Transverse colon (tissue), 4 donors: ENCODE measurements at places on chromosomes 1 and 21. TPM values are rescaled to one million over a fixed set of nuclear protein-coding genes. Genes with fewer than 3 reads are reported as not detected.
A peak's percentile ranks its signal among the peaks of the same experiment; 100 is the strongest.

Gene SFN
- 175 TPM for total RNA-seq

Gene CRNN
- not detected for total RNA-seq

Gene TNFSF18
- total RNA-seq: not detected

Gene B3GALT2
- total RNA-seq: 0.64 TPM

GRCh38 chr21:36877741-36878140 lies 88.7 kb downstream of the HLCS start:
- H3K27me3 ChIP-seq: no peaks in the 10 kb centered on the region
- H3K36me3 ChIP-seq: no peaks in the 10 kb centered on the region
- H3K4me3 ChIP-seq: no peak overlapping the region
- DNase-seq: no peak

- no peak for DNase-seq
- no peaks in the 10 kb centered on the region for H3K27me3 ChIP-seq
- no peaks in the 10 kb centered on the region for H3K4me1 ChIP-seq
- no peaks in the 10 kb centered on the region for H3K36me3 ChIP-seq
- no peak overlapping the region for H3K27ac ChIP-seq
These were observed 273.0 kb upstream of the DAB1 start for GRCh38 chr1:57696904-57697303.

DNA sequence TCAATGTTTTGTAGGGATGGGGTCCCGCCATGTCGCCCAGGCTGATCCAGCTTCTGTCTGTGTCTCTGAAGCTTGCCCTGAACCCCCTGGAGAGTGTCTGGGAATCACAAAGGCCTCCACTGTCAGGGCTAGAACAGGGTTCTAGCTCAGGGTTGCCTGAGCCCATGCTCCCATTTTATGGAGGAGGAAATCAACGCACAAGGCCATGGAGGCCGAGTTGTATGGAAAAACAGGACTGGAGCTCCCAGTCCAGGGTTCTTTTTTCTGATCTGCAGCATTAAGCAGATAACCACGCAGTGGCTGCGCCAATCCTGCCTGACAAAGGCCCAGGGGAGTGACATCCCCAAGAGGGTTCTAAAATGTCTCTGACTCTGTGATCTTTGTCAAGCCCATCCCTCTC lies 67.6 kb upstream of the NBPF3 start:
- H3K27ac ChIP-seq: no peak overlapping the region
- H3K36me3 ChIP-seq: no peaks in the 10 kb centered on the region
- no peaks in the 10 kb centered on the region for H3K27me3 ChIP-seq
- H3K4me3 ChIP-seq: no peak overlapping the region

DNA sequence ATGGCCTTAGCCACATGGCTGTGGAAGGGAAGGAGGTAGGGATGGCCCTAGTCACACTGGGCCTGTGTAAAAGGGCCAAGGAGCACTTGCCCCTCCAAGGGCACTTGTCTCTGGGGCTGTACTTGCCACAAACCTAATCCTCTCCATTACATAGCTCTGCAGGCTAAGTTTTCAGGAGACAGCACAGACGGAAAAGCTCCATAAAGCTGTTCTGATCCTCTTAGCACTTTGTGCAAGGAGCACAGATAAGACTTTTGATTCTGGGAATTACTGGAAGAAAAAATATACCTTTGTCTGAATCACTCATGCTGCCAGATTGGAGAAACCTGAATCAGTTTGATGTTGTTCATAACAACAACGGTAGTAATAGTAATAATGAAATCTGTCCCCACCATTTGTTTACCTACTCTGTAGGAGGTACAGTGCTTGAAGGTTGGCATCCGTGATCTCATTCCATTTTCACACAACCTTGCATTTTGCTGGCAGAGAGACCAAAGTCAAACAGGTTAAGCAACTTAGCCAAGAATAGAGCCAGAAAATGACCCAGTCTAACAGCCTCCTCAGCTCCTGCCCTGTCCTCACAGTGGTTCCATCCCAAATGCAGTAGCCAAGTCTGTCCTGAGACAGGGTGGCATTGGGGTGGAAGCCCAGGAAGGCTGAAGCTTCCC lies 207.1 kb downstream of the ROR1 start:
- H3K27ac ChIP-seq: no peak overlapping the region
- H3K4me3 ChIP-seq: no peak overlapping the region
- no peaks in the 10 kb centered on the region for H3K27me3 ChIP-seq
- H3K36me3 ChIP-seq: no peaks in the 10 kb centered on the region

DNA sequence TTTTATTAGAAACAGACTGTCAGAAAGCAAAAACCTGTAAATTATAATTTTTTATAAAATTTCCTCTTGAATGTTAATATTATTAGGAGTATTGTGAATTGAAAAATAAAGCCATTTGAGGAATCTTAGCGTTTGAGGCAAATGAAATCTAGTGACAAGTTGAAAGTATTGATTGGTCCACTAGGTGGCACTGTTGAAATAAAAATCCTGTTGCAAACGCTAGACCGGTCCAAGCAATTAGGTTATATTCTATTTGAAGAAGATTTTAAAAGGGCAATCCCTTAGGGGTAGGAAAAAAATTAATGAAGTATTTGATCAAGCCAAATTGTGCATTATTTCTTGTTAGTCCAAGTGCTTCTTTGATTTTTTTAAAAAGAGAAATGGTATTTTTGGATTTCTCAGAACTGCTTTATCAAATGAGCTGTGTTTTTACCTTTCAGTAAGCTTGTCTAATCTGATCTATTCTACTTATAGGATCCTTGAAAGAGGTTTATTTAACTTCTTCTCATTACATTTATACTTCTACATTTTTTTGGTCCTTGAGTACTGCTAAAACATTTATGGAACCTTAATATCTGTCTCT lies 57.7 kb downstream of the ATG4C start:
- H3K27ac ChIP-seq: no peak overlapping the region
- no peak for DNase-seq
- no peak overlapping the region for H3K4me3 ChIP-seq
- H3K36me3 ChIP-seq: no peaks in the 10 kb centered on the region
- H3K27me3 ChIP-seq: no peaks in the 10 kb centered on the region

DNA sequence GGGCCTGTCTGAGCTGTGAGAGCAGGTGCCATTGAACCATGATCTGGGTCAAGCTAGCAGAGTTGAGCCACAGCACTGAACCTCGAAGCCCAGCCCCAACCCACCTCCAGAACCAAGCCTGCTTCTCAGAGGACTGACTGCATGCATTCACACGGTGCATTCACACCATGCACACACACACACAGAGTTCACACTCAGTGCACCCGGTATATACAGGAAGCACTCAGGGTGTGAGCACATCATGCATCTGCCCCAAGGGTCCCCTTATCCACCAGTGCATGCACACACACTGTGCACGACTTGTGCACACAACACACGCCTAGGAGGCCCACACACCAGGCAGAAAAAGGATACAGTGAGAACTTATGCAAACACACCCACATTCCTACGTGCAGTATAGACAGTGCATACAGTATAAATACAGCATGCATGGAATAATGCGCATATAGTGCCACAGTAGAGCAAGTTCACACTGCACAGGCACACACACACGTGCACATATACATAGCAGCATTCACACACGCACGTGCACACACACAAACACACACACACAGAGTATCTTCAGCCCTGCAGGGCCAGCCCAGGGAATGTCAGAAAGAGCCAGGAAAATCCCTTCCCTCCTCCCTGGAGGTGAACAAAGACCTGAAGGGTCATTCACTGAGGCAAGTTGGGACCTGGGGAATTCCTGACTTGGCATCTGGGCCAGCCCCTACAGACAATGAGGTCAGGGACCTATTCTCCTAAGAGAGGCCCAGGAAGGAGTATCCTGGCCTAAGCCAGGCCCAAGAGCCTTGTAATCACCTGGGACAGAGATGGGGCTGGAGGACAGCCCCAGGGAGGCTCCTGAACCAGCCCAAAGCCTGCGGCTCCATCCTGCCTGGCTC lies 42.1 kb downstream of the CAMK2N1 start:
- no peak overlapping the region for H3K27ac ChIP-seq
- H3K36me3 ChIP-seq: no peaks in the 10 kb centered on the region
- DNase-seq: no peak
- H3K4me3 ChIP-seq: no peak overlapping the region
- no peaks in the 10 kb centered on the region for H3K4me1 ChIP-seq
- peaks cover 5% of the 10 kb centered on the region for H3K27me3 ChIP-seq

DNA sequence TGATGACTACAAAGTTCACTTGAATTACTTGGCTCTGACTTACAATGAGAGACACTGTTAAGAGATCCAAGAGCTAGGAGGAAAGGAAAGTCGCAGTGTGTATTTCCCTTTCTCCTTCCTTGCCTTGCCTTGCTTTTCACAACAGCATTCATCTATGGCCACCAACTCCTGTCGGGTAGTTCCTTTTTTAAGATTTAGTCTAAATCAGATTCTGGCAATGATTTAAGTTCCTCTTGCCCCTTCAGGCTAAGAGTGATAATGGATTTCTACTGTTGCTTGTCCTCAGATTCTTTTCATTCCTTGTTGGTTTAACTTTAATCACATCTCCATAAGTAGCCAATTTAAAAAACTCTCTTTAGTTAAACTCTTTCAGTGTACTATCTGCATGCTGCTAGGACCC lies 91.9 kb downstream of the GTF2B start:
- no peaks in the 10 kb centered on the region for H3K4me1 ChIP-seq
- peaks cover 14% of the 10 kb centered on the region for H3K36me3 ChIP-seq
- H3K27ac ChIP-seq: no peak overlapping the region
- H3K27me3 ChIP-seq: no peaks in the 10 kb centered on the region
- DNase-seq: no peak

DNA sequence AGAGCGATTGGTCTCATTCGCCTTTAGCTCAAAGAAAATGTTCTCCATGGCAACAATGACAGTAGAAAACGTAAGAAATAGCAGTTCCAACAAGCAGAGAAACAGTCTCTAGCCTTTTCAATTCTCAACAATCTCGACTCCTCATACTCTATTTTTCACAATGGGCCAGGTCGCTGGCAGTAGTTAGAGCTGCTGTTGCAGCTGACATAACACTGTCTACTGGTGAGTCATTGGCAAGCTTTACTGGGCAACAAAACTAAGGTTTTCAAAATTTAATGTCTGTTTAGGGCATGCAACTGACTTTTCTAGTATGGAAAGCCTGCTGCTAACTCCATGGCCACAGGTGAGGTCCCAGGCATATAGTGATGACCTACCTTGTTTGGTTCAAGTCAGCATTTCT lies 221.1 kb upstream of the KAZN start:
- H3K4me3 ChIP-seq: no peak overlapping the region
- H3K36me3 ChIP-seq: no peaks in the 10 kb centered on the region
- H3K27ac ChIP-seq: no peak overlapping the region
- H3K27me3 ChIP-seq: no peaks in the 10 kb centered on the region
- H3K4me1 ChIP-seq: peaks cover 3% of the 10 kb centered on the region
- DNase-seq: no peak

GRCh38 chr1:51982161-51982560 lies 8.3 kb downstream of the RAB3B start:
- no peaks in the 10 kb centered on the region for H3K4me1 ChIP-seq
- DNase-seq: no peak
- H3K4me3 ChIP-seq: no peak overlapping the region

DNA sequence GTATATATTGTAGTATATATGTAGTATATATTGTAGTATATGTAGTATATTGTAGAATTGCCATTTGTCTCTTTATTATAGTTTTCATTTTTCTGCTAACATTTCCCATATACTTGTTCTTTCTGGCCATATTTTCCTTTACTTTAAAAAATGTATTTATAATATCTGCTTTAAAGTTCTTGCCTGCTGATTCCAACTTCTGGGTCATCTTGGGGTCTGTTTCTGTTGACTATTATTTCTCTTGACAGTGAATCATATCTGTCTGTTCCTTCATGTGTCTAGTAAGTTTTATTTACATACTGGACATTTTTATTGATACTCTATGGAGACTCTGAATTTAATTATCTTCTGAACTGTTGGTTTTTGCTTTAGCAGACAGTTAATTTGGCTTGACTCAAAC lies 45.9 kb downstream of the MARK1 start:
- H3K4me1 ChIP-seq: no peaks in the 10 kb centered on the region
- no peaks in the 10 kb centered on the region for H3K27me3 ChIP-seq
- no peak for DNase-seq
- no peak overlapping the region for H3K27ac ChIP-seq
- no peak overlapping the region for H3K4me3 ChIP-seq

DNA sequence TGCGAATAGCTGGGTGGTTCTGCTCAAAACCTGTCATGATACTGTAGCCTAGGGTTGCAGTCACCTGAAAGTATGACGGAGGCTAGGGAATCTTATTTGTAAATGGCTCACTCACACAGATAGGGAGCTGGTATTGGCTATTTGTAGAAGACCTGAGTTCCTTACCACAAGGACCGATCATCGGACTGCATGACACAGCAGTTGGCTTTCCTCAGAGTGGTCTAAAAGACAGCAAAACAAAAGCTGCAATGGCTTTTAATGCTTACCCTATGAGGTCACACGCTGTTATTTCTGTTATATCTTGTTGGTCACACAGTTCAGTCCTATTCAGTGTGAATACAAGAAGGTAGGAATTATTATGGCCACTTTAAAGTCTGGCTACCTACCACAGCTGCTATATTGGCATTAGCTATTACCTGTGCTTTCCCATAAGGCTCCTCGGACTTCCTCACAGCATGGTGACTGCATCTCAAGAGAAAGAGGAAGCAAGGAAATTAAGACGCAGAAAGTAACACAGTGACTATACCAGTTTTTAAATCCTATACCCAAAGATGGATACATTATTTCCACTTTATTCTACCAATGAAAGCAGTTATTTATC lies 68.4 kb upstream of the LRRC7 start:
- no peak overlapping the region for H3K4me3 ChIP-seq
- H3K27ac ChIP-seq: no peak overlapping the region
- no peak for DNase-seq
- H3K4me1 ChIP-seq: no peaks in the 10 kb centered on the region

DNA sequence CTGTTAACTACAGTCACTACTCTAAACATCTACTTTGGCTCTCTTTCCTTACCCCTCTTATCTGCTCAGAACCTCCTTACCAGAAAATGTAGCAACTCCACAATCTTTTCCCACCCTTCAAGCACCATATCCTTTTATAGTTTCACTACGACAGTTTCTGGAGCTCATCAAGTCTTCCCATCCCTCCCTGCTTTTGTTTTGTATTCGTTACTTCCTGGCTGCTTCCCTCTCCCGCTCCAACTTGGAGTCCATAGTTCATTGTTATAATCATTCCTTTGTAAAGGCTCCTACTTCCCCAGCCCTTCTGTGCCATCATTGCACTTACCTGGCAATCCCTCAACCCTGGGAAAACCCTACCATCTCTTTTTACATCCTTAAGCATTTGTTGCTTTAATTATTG lies 18.0 kb downstream of the MPZL1 start:
- H3K36me3 ChIP-seq: no peaks in the 10 kb centered on the region
- DNase-seq: peak; percentile 48
- no peaks in the 10 kb centered on the region for H3K27me3 ChIP-seq
- peak overlapping the region; percentile 82 for H3K27ac ChIP-seq

- no peaks in the 10 kb centered on the region for H3K27me3 ChIP-seq
- no peak overlapping the region for H3K27ac ChIP-seq
- no peak overlapping the region for H3K4me3 ChIP-seq
- no peak for DNase-seq
- no peaks in the 10 kb centered on the region for H3K36me3 ChIP-seq
These were observed 145.3 kb downstream of the NTNG1 start for GRCh38 chr1:107286125-107286524.

- no peaks in the 10 kb centered on the region for H3K4me1 ChIP-seq
- H3K27me3 ChIP-seq: no peaks in the 10 kb centered on the region
- H3K27ac ChIP-seq: no peak overlapping the region
- no peaks in the 10 kb centered on the region for H3K36me3 ChIP-seq
- no peak for DNase-seq
These were observed 838.9 kb downstream of the USP25 start for GRCh38 chr21:16568661-16569060.
